HFFc6 (cell line): ENCODE measurements at places on chromosomes 3 and 15. TPM values are rescaled to one million over a fixed set of nuclear protein-coding genes. Genes with fewer than 3 reads are reported as not detected.

GRCh38 chr3:135766115-135766514 is 199.4 kb upstream of the PPP2R3A start:
- H3K27ac ChIP-seq: no peak overlapping the region
- H3K36me3 ChIP-seq: no peaks in the 10 kb centered on the region
- no peak for DNase-seq
- H3K4me1 ChIP-seq: no peaks in the 10 kb centered on the region
- H3K4me3 ChIP-seq: no peak overlapping the region
- H3K27me3 ChIP-seq: peaks cover 10% of the 10 kb centered on the region

GRCh38 chr3:118128886-118129285 is 905.8 kb downstream of the IGSF11 start:
- H3K4me3 ChIP-seq: no peak overlapping the region
- no peak for DNase-seq
- H3K4me1 ChIP-seq: no peaks in the 10 kb centered on the region
- no peaks in the 10 kb centered on the region for H3K27me3 ChIP-seq
- H3K27ac ChIP-seq: no peak overlapping the region
- no peaks in the 10 kb centered on the region for H3K36me3 ChIP-seq

DNA sequence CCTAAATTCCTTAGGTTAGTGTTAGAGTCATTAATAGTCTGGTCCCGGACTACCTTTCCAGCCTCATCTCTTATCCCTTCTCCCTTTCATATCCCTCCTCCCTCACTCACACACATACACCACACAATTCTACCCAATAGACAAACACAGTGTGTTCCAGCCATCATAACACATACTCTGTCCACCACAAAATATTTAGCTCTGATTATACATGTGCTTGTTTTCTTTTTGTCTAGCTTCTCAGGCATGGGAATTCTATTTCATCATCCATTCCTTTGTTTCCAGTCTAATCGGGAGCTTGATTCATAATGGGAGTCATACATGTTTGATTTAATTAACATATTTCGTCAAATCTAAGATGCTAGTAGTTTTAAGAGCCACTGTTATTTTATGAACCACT is 161.8 kb upstream of the BFSP2 start:
- no peak for DNase-seq
- no peaks in the 10 kb centered on the region for H3K4me1 ChIP-seq
- H3K27ac ChIP-seq: no peak overlapping the region
- H3K27me3 ChIP-seq: peaks cover 6% of the 10 kb centered on the region
- no peaks in the 10 kb centered on the region for H3K36me3 ChIP-seq

GRCh38 chr15:32818758-32819447 is 101.1 kb downstream of the GREM1 start:
- peak overlapping the region; percentile 94 for H3K27ac ChIP-seq
- H3K4me1 ChIP-seq: peaks cover 61% of the 10 kb centered on the region
- H3K27me3 ChIP-seq: no peaks in the 10 kb centered on the region

DNA sequence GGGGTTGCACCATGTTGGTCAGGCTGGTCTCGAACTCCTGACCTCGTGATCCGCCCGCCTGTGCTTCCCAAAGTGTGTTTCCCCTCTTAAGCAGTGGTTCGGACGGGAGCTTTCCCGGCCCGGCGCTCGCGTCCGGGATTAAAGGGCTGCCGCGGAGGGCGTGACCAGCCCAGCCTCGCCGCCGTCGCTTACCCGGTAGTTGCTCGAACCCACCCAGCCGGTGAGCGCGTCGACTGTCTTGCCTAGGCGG is 513 bp downstream of the CLASP2 start:
- peaks cover 28% of the 10 kb centered on the region for H3K4me1 ChIP-seq
- DNase-seq: peak; percentile 36
- H3K27ac ChIP-seq: peak overlapping the region; percentile 94
- no peaks in the 10 kb centered on the region for H3K36me3 ChIP-seq

DNA sequence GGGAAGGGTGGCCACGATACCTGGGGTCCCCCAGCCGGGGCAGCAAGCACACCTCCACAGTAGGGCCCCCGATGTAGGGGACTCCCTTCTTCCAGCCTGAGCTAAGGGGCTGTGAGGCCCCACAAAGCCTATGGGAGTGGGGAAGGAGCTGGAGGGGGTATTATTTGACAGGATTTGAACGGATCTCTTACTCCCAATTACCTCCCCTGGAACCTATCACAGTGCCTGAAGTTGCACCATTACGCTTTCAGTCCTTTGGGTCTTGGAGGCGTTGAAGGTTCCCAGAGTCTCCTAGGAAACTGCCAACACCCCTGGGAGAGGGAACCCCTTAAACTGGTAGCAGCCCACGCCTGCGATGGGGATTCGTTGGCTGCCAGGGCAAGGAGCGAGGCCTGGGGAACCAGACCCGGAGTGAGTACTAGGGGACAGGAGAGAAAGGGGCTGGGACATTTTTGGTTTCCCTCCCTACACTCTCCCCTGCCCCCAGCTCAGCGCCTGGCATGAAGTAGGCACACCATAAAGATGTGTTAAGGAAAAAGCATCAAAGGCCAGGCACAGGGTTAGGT is 409 bp upstream of the LHFPL4 start:
- H3K4me1 ChIP-seq: no peaks in the 10 kb centered on the region
- H3K4me3 ChIP-seq: no peak overlapping the region
- DNase-seq: no peak
- H3K36me3 ChIP-seq: no peaks in the 10 kb centered on the region
- H3K27ac ChIP-seq: no peak overlapping the region
- peaks cover 10% of the 10 kb centered on the region for H3K27me3 ChIP-seq

DNA sequence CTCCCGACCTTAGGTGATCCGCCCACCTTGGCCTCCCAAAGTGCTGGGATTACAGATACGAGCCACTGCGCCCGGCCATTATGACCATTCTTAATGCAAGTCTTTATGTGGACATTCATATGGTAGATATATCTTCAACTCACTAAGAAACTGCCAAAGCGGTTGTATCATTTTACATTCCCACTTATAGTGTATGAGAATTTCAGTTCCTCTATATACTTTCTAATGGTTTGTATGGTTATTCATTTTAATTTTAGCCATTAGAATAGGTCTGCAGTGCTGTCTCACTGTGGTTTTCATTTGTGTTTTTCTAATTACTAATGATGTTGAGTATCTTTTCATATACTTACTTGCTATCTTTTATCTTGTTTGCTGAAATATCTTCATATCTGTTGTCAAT is 32.5 kb downstream of the TCF12 start:
- H3K27ac ChIP-seq: no peak overlapping the region
- peaks cover 23% of the 10 kb centered on the region for H3K36me3 ChIP-seq
- no peak overlapping the region for H3K4me3 ChIP-seq
- no peaks in the 10 kb centered on the region for H3K27me3 ChIP-seq

DNA sequence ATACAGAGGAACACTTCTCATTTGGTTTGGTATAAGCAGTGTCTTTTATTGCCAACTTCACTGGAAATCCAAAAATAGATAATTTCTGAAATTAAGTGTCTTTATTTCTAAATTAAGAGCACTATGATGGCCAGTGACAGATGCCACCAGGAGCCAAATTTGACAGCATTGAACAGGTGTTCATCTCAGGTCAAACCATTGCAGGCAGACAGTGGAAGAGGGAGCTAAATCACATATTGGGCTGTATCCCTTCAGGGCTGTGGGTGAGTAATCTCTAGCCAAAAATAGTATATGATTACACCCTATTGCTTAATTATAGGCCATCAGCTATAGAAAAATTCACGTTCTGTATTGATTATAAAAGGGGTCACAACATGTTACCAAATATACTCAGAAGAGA is 457.7 kb downstream of the NAALADL2 start:
- H3K27me3 ChIP-seq: no peaks in the 10 kb centered on the region
- no peaks in the 10 kb centered on the region for H3K36me3 ChIP-seq
- no peak overlapping the region for H3K4me3 ChIP-seq
- H3K27ac ChIP-seq: no peak overlapping the region
- no peaks in the 10 kb centered on the region; the same call in 1 of the 2 replicates for H3K4me1 ChIP-seq

DNA sequence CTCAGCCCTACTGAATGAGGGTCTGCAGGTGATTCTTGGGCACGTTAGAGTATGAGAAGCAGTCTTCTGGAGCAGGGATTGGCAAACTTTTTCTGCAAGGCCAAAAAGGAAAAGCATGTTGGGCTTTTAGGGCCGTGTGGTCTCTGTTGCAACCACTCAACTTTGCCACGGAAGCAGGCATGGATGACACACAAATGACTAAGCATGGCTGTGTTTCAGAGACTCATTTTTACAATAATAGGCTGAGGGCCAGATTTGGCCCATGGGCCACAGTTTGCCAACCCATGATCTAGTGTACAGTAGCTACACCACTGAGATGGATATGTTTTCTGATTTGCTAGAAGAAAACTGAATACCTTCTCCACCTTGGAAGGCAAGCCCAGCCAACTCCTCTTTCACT is 66.1 kb upstream of the PRICKLE2 start:
- H3K27ac ChIP-seq: peak overlapping the region; percentile 97
- H3K27me3 ChIP-seq: no peaks in the 10 kb centered on the region; the same call in 1 of the 2 replicates
- DNase-seq: peak; percentile 86
- peaks cover 39% of the 10 kb centered on the region for H3K4me1 ChIP-seq
- H3K36me3 ChIP-seq: no peaks in the 10 kb centered on the region
- peak overlapping the region; percentile 52 for H3K4me3 ChIP-seq

DNA sequence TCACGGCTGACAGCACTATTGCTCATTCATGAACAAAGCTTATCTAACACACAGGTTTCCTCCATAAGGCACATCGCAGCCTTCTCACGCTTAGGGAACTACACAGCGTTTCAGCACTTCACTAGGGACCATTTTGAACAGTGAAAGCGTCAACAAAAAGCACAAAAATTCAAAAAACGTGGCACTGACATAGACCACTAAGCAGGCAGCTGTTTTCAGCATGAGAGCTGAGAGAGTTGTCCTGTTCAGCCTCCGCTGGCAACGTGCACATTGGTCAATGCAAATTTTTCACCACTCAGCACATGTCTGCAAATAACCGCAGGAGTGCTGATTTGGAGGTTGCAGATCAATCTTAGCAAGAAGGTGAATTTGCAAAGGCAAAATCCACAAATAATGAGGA is 109.2 kb downstream of the LRRK1 start:
- no peak overlapping the region for H3K27ac ChIP-seq
- H3K4me1 ChIP-seq: peaks cover 5% of the 10 kb centered on the region; the same call in 1 of the 2 replicates
- no peak overlapping the region for H3K4me3 ChIP-seq
- no peak for DNase-seq
- peaks cover 27% of the 10 kb centered on the region for H3K36me3 ChIP-seq

DNA sequence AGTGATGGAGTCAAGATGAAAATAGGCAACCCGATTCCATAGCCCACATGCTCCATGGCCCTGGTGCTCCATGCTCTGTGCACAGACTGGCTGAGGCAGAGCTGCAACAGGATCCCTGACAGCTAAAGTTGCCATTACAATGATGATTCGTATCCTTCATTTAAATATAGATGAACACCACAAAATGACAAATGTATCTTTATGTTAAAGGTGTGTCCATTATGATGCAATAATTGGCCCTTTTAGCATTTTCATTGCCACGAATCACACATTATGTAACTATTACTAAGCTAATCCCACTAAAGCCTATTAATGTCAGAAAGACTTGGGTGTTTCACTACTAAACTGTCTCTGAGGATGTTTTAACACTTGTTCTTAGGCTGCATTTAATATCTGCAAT is 270.2 kb upstream of the THBS1 start:
- peaks cover 70% of the 10 kb centered on the region for H3K4me1 ChIP-seq
- H3K36me3 ChIP-seq: peaks cover 34% of the 10 kb centered on the region
- no peaks in the 10 kb centered on the region for H3K27me3 ChIP-seq
- DNase-seq: peak; percentile 27
- no peak overlapping the region for H3K4me3 ChIP-seq

- no peak for DNase-seq
- no peak overlapping the region for H3K27ac ChIP-seq
- no peak overlapping the region for H3K4me3 ChIP-seq
- H3K27me3 ChIP-seq: no peaks in the 10 kb centered on the region
- peaks cover 13% of the 10 kb centered on the region for H3K4me1 ChIP-seq
Observed at GRCh38 chr15:72521682-72522081, 47.6 kb downstream of the ARIH1 start.

DNA sequence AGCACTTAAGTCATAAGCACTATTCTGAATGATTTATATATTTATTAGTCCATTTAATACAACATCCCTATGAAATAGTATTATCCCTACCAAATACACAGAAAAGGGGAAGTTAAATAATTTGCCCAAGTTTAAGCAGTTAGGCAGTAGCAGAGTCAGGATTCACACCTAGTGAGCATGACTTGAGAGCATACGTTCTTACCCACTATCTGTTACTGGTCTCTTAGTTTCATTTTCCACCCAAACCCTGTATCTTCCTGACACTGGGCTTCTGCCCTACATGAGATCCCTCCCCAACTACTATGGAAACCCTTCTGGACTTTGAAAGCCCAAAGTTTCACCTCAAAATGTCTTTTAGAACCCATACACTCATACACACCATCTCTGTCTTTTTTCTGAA is 4.4 kb upstream of the ATOSA start:
- peaks cover 20% of the 10 kb centered on the region for H3K4me1 ChIP-seq
- no peak overlapping the region for H3K4me3 ChIP-seq
- H3K27me3 ChIP-seq: peaks cover 14% of the 10 kb centered on the region
- no peaks in the 10 kb centered on the region for H3K36me3 ChIP-seq

- H3K4me3 ChIP-seq: no peak overlapping the region; the same call in 1 of the 2 replicates
- peak; percentile 43 for DNase-seq
- no peaks in the 10 kb centered on the region for H3K27me3 ChIP-seq
- no peaks in the 10 kb centered on the region for H3K36me3 ChIP-seq
- H3K27ac ChIP-seq: peak overlapping the region; percentile 54
Observed at GRCh38 chr3:171833789-171834460, 9.2 kb upstream of the TMEM212 start.

ALG1L2 gene
- 0.38 TPM in 1 of 3 replicates, not detected in the others for total RNA-seq

ZIC1 gene
- total RNA-seq: 0.32 to 0.44 TPM (median 0.43 TPM) in 3 replicates

KLHL6 gene
- not detected in 3 replicates for total RNA-seq
